Activated T-cell treated with anti-CD3 and anti-CD28 coated beads for 24 hours (primary cell): ENCODE measurements at places on chromosomes 6 and 20.

DNA sequence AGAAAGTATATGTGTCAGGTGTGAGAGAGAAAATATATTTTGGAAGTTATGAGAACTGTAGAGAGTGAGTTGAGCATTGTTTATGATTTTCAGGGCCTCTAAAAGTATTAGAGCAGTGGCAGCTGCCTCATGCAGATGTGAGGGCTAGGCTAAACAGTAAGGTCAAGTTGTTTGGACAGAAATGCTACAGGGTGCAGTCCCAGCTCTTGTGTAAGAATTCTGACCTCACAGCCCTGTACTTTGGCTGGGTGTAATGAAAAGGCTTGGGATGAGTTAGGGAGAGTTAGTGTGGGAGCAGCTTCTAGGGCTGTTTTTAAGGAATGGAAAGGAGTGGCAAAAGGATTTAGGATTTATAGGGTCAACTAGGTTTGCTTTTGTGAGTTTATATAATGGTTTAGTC, 764.8 kb upstream of the ADGRB3 start:
- no peak for DNase-seq

DNA sequence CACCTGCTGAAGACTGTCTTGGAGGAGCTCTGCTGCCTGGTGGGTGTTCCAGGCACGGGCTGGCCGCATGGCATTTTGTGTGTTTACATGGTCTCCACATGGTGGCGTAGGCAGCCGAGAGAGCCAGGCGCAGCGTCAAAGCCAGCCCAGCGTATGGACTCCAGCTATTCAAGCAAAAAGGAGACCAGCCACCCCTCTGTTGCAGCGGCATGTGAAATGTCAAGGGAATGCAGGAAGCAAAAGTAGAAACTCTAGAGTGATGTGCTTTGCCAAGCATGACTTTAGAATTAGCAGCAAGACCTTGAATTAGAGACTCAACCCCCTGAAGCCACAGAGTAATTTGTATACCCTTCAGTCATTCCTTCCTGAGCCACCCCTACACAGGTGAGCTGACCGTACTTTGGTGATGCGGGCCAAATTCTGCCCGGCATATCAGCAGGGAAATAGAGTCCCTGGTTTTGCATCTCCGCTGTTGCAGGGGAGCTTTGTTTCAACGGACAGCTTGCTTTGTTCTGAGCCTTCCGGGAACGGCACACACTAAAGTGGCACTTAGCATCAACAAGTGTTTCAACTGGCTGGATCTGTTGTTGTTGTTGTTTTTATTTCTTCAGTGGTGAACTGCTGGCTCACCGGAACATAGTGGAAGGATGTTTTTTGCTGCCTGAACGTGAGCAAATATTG, 48.5 kb downstream of the FNDC1 start:
- DNase-seq, result no peak

GRCh38 chr6:11111769-11112437, 378 bp upstream of the ERVFRD-1 start:
- no peak for DNase-seq

GRCh38 chr6:37289931-37290330, 32.0 kb upstream of the TMEM217 start:
- no peak for DNase-seq

GRCh38 chr6:148775161-148775560, 28.3 kb downstream of the UST start:
- DNase-seq, result no peak

DNA sequence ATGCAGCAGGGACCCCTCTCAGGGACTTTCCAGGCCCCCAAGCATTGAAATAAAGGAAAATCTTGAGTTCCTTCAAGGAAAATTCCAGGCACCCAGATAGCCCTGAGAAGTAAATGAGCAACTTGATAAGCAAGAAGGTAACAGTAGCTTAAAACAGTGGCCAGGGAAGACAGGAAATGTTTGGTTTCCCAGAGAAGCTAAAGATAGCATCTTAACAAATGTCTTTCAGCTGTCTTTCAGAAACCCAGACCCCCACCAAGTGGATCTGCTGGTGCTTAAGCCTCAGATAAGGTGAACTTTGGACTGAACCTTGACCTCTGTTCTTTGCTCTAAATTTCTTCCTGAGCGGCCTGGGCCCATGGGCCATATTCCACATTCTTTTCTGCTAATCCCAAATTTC, 117.8 kb upstream of the CST7 start:
- DNase-seq, result no peak

DNA sequence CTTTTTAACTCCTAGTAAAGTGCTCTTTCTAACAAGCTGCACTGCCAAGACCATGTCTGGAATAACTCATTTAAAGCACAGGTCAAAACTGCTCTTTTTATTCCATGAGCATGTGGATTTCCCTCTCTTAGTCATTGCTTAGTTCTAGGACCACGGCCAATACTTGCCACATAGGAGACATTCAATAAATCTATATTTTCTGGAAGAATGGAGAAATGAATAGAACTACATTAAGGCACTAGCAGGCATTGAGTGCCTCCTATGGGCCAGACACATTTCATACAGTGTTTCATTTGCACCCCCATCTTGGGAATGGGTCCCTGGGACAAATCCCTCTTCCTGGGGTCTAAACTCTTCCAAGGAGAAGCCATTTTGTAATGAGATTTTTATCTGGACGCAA, 552.8 kb upstream of the CITED2 start:
- no peak for DNase-seq

DNA sequence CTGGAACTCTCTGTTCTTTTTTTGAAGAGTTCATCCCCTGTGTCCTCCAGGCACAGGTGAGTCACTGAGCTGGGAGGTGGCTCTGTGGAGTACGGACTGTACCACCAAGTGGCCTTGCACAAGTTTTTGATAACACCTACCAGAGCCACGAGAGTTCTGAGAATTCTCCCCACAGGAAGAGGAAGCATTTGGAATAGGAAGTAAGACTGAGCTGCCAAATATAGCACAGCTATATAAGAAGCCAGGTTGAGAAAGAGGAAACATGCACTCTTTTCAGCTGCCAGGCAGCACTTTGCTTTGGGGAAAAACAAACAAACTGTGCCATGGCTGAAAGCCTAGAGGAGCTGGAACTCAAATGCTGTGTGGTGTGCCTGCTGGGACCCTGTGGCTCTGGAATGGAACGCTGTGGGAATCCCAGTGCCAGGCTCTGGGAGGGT, 70.8 kb upstream of the RIPOR2 start:
- DNase-seq, result no peak

GRCh38 chr6:65760285-65760684, 53.3 kb upstream of the EYS start:
- no peak for DNase-seq

DNA sequence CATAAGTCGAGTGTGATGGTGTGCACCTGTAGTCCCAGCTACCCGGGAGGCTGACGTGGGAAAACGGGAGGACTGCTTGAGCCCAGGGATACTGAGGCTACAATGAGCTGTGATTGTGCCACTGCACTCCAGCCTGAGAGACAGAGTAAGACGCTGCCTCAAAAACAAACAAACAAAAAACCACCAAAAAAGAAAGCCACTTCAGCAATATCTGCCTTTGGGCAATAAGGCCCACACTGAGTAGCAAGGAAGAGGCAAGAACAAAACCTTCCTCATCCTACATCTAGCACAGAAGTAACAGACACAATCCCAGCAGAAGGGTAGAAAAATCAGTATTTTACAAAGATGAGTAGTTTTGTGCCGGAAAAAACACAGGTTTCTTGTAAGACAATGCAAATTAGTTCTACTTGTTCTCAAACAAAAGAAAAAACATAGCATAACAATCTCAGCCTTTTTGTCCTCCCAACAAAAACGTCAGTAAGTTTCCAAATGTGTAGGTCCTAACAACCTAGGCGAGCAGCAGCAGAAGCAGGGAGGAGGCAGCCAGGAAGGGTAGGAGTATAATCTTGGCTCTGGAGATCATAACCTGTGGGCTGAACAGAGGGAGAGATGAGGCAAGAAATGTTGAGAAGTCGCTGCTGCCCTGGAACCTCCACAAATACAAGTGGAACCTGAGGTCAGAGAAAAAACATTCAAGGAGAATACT, 5.7 kb downstream of the PPP1R10 start:
- no peak for DNase-seq

- DNase-seq, result no peak
These were observed 548 bp downstream of the PROCR start for GRCh38 chr20:35172434-35172806.

GRCh38 chr6:2988094-2988425, 11.6 kb upstream of the NQO2 start:
- DNase-seq, result no peak

- no peak for DNase-seq
These were observed 93.7 kb downstream of the ASXL1 start for GRCh38 chr20:32451682-32452461.

GRCh38 chr20:60242836-60243505, 284.7 kb downstream of the CDH26 start:
- no peak for DNase-seq

DNA sequence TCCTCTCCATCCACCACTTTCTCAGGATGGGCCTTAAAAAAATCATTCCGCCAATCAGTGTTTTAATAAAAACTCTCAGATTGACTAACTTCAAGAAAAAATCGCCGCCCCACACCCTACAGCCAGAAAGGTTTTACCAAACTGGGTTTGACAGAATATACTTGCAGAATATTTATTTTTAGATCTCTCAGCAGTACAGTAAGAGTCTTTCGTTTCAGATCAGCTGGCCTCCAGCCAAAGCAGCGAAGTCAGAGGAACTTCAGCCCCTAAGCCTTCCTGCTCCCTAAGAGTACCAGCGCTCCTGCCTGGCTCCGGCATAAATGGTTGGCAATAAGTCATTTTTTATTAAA, 24.7 kb downstream of the TBC1D7 start:
- no peak for DNase-seq

- no peak for DNase-seq
These were observed 329.2 kb downstream of the CBLN4 start for GRCh38 chr20:55676097-55676496.

GRCh38 chr6:158707120-158707820, 57.4 kb downstream of the SYTL3 start:
- no peak for DNase-seq

- DNase-seq, result no peak
These were observed 173.7 kb downstream of the MBOAT1 start for GRCh38 chr6:20038410-20039204.

DNA sequence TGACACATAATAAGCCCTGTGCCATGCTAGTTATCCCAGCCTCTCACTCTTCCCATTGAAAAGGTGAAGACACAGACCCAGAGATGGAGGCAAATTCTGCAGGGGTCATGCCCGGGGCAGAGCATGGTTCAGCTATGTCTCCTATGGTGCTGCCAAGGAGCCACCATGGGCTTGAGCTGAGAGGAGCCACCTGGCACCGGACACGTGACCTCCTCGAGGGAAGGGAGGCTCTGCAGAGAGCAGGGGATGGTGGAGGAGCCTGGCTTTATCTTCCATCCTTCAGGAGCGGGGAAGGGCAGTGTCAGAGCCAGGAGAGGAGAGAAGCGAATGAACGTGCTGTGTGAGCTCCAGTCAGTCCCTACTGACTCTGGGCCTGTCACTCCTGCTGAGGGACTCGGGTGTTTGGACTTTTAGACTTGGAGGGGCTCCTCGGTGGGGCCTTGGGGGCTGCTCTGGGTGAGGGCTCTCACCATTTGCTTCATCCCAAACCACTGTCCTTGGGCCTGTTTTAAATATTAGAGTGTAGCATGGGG, 11.1 kb upstream of the CCN5 start:
- DNase-seq, result no peak
